MM.1S (cell line): ENCODE measurements at places on chromosomes 6 and 20.

- no peak for DNase-seq
These were observed 6.6 kb downstream of the KLHL31 start for GRCh38 chr6:53658992-53659391.

- DNase-seq, result no peak
These were observed 493 bp downstream of the CD83 start for GRCh38 chr6:14118091-14118439.

DNA sequence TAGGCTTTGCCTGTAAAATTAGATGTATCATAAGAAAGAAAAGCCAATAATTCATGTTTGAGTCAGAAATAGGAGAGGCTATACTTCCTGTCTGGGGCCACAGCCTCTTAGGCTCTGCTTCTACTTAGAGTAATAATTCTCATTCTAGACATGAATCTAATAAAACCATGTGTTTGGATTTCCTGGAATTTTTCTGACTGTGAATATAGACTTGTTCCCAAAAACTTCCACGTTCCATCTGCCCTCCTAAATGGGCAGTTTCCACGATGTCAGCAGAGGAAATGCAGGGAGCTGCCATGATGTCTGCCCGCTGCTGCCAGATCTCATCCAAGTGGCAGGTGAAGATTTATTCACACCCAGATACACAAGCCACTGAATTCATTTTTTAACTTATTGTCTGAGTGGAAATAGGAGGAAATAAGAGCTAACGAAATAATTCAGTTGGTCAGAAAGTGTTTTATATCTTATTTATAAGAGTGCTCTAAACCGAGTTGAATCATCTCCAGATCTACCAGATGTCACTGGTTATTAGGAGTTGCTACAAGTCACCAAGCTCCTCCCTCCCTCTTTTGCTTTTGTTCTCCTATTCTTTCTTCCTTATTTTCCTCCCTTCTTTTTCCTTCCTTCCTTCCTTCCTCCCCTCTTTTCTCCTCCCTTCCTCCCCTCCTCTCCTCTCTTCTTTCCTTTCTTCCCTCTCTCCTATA, 69.3 kb downstream of the ALDH8A1 start:
- DNase-seq, result no peak

- DNase-seq, result no peak
These were observed 6.0 kb downstream of the PNLDC1 start for GRCh38 chr6:159806021-159806458.

- peak; percentile 21 for DNase-seq
These were observed 49.3 kb upstream of the SCAF8 start for GRCh38 chr6:154683756-154684523.

GRCh38 chr6:159525445-159526025, 167.5 kb downstream of the SOD2 start:
- no peak for DNase-seq

DNA sequence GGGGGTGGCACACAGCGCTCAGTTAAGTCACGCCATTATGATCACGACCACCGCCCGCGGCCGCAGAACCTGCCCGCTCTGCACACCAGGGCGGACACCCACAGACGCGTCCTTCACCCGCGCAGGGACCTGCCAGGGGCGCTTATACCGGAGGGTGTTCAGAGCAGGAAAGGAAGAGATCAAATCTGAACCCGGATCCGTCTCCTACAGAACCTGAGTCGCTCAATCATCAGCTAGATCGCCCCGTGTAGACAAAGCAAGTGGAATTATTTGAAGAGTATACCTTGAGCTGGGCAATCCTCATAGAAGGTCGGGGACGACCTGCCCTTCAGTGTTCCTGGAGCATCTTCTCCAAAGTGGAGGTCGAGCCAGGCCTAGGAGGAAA, 14.4 kb upstream of the ZNF217 start:
- no peak for DNase-seq

GRCh38 chr6:140319209-140319608, 944.8 kb upstream of the CITED2 start:
- peak; percentile 54 for DNase-seq

GRCh38 chr6:16821834-16822264, 60.6 kb upstream of the ATXN1 start:
- DNase-seq, result no peak

GRCh38 chr20:12372557-12372956, 454.9 kb downstream of the BTBD3 start:
- DNase-seq, result no peak

- no peak for DNase-seq
These were observed 1012.1 kb downstream of the KIF16B start for GRCh38 chr20:15561070-15561569.

DNA sequence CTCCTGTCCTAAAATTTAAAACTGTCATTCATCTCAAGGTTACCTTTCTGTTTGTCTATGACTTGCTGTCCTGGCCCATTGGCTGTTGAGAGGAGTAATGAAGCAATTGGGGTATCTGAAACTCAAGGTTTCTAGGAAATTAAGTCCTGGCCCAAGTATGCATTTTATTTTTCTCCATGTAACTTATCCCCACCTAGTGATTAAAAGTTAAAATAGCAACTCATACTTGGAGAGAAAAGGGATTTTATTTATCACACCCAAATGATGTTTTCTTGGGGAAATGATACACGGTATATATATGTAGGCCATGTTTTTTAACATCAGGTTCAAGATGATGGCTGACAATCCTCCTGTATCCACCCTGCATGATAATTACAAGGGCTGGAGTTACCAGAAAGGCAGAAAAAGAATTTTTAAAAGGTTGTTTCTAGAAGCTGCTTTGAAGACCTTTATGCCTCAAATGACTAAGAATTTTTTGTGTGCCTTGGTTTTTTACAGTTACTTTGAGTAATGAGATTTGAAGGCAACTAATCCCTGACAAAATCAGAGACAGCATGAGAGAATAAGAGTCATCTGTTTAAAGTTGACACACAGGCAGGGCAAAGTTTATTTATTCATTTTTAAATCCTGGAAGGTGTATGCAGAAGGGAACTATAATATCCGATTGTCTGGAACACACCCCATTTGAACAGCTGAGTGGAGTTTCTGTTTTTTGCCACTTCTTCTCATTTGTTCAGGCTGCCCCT, 28.9 kb upstream of the C6orf58 start:
- no peak for DNase-seq
